ENCODE measurements at places on chromosomes 6 and 20.

DNA sequence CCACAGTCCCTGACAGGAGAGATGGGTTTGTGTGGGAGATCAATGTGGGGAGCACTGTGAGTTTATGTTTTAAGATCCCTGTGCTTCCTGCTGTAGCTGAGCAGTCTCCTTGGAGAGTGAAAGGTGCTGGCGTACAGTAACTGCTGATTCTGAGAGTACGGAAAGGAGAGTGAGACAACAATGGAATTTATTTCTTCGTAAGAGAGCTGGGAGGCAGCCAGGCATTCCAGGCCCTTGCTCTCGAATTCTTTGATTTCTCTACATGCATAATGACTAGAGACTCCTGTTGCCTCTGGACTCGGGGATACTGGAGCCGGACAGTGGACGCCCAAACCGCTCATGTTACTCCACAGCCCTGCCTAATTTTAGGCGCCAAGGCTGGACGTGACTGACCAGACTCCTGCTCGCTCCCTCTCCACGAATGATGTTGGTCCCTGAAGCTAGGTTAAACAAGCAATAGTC is 131.0 kb upstream of the PHACTR1 start:
- no peak for DNase-seq

DNA sequence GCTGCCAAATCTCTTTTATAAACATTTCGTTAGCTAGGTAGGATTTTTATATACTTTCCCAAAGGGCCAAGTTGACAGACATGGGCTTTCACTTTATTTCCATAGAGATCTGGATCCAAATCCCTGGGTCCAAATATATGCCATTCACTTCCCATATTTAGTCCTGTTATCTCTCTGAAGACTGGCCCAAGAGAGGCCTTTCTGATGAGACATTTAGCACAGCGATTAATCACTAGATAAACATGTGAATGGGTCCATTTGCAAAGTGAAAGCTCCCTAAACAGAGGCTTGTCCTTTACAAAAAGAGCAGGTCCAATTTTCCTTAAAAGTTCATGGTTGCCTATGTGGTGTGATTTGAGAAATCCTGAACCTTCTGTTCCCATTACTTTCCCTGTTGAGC is 132.6 kb downstream of the TRMT11 start:
- DNase-seq: no peak

GRCh38 chr20:5159928-5160327 is 33.1 kb downstream of the CDS2 start:
- DNase-seq: no peak

- no peak for DNase-seq
Observed at GRCh38 chr6:157108923-157109322, 214.4 kb downstream of the TMEM242 start.

- DNase-seq: no peak
Observed at GRCh38 chr20:59718071-59718470, 113.7 kb downstream of the PHACTR3 start.

- no peak for DNase-seq
Observed at GRCh38 chr6:156427345-156427744, 349.8 kb upstream of the ARID1B start.

DNA sequence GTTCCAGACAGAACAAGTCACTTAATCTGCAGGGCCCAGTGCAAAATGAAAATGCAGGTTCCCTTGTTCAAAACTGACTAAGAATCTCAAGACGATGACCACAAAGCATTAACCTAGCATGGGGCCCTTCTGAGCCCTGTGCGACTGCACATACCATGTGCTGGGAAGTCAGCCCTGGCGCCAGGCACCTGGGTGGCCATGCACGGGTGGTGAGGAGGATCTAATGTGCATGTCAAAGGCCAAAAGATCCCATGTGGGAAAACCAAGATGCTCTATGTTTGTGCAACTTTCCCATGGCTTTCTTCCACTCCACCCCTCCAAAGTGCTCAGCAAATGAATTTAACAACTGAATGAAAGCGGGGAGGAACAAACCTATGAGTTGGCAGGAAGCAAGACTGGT is 33.5 kb upstream of the NXT1 start:
- DNase-seq: no peak

- DNase-seq: no peak
Observed at GRCh38 chr20:18527836-18528235, 20.1 kb downstream of the SEC23B start.

- no peak for DNase-seq
Observed at GRCh38 chr6:1703923-1704322, 94.2 kb downstream of the FOXC1 start.

- DNase-seq: no peak
Observed at GRCh38 chr20:9490631-9491030, 23.8 kb upstream of the LAMP5 start.

DNA sequence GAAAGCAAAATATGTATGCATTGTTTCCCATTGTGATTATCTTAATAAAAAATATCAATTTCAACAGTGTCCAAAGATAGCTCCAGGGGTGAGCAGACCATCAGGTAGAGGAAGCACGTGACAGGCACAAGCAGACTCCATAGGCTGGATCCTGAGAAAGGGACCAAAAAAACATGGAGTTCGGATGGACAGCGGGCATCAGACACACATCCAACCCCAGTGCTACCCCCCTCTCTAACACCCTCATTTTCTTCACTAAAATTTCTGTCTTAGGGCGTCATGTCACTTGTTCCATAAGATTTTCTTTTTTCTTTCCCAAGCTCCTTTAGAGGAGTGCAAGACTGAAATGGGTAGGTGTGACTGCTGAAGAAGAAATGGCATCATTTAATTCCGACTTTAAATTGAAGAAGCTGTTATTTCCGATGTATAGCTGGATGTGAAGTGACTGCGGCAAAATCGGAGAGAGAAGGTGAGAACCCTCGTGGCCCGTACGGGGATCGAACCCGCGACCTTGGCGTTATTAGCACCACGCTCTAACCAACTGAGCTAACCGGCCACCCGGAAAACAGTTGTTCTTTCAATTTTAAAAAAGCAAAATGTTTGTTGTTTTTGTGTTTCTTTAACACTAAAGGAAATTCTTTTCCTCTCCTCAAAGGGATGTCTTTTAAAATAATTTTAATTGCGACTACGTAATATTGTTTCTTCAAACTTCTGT is 10.3 kb upstream of the PRSS16 start:
- DNase-seq: no peak

DNA sequence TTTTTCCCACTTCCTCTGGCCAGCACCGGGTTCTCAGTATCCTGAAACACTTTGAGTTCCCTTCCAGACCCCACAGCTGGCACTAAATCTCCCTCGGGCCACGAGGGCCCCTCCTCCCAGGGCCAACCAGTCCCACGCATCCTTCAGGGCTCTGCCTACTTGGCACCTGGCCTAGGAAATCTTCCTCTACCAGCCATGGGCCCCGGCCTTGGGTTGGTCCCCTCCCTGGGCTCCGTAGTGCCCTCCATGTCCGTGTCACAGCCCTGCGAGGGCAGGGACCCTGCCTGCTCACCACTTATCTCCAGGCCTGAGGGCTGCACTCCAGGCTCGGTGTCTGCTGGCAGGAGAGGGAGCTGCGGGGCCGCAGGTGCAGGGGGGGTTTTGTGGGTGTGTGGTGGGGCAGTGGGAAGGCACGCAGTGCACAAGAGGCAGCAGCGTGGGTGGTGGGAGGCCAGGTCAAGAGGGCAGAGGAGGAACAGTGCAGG is 48.8 kb upstream of the CDH22 start:
- no peak for DNase-seq

GRCh38 chr6:144912474-144912873 is 627.3 kb downstream of the UTRN start:
- no peak for DNase-seq

- no peak for DNase-seq
Observed at GRCh38 chr6:72624557-72625160, 2.8 kb downstream of the KCNQ5 start.

DNA sequence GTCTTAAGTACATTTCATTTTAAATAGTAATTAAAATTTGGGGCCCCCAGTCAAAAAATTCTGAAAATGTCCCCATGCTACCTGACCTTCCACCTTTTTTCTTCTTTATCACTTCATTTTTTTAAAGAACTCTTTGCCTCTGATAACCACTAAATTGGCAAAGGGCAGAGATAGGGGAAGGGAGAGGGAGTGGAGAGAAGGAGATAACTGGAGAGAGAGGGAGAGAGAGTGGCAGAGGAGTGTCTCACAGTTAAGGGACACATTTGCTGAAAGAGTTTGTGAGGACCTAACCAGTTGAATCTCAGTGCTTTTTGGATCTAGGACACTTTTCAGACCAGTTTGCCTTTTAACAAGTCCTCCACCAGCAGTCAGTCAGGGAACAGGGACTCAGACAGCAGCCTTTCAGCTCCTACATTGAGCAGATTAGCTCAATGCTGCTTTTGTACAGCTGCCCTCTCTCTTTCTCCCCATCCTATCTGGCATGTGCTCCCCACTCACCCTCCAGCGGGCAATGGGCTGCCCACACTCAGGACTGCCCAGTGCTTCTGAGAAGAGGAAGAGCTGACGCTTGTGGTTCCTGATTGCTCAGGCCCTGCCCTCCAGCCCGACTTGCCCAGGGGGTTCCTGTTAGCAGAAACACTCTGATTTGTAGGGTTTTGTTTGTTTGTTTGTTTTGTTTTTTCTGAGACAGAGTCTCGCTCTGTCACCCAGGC is 14.4 kb downstream of the ARMC2 start:
- DNase-seq: no peak

DNA sequence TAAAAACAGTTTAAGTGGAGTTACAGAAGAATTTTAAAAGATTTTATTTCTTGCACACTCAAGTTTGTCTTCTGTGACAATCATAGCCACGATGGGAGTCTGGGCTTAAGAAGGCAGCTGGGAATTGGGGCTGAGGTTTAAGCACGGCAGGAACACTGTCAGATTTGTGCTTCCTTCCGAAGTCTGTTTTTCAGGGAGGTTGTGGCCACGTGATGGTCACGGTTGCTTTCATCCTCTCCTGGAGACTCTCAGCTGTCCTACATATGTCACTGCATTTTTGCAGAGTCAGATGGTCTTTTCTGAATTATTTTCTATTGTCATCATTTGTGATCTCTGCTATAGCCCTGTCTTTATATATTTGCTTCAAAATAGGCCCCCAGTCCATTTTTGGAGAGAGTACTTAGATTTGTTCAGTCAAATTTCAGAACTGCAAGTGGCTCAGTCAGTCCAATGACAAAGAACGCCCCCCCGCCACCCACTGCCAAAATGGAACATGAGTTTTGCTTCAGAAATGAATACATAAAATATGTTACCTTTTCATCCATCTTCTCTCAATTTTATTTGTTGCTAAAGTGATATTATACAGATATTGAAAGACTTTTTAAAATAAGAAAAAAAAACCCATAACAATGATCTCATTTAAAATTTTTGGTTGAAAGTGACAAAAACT is 111.8 kb upstream of the ZFP64 start:
- peak; percentile 10 for DNase-seq

DNA sequence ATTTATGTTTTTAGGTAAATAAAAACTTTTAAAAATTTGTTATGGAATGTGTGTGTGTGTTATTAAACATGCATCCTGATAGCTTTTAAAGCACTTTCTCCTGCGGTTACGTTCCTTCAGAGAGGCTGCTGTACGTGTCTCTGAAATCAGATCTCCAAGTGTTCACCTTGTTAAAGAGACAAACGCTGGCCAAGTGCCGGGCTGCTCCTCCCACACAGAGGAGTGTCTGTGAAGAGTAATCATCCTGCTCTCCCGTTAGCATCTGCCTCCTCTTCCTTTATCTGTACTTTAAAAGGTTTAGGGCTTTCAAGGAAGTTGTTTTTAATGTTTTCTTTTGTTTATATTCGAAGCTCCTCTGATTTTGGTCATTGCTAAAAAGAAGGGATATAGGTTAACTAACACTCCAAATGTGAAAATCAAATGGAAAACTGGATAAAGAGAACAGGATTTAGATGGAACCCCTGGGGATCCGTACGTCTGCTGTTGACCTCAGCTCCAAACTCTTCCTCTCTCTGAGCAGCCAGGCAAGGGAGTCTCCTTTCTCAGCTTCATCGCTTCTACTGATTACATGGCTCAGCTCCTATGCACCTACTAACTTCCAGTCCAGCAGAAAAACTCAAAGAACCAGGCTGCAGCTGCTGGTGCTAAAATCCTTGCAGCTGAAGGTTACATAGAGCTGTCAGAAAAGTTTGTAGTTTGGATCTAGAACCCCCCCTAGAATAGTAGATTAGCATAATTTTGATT is 20.0 kb downstream of the IRF4 start:
- DNase-seq: no peak

- no peak for DNase-seq
Observed at GRCh38 chr20:32986331-32986966, 17.8 kb downstream of the SUN5 start.

DNA sequence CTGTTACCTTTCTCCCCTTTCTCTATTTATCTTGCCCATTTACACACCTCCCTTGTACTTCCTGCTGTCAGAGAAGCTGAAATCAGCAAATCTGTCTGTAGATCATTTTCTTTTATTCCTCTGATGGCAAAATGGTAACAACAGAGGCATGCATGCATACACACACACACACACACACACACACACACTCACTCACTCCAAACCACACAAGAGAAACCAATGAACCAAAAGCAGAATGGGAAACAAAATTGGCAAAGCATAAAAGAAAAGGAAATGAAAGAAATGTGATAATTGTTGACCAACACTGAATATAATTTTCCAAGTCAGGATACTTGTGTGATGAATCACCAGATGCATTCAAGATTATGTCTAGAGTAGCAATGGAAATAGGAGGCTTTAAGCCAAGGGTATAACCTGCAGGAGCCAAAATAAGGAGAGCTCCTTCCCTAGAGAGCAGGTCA is 172.4 kb downstream of the PLCB4 start:
- no peak for DNase-seq

- DNase-seq: no peak
Observed at GRCh38 chr6:8218861-8219260, 116.5 kb upstream of the EEF1E1 start.

DNA sequence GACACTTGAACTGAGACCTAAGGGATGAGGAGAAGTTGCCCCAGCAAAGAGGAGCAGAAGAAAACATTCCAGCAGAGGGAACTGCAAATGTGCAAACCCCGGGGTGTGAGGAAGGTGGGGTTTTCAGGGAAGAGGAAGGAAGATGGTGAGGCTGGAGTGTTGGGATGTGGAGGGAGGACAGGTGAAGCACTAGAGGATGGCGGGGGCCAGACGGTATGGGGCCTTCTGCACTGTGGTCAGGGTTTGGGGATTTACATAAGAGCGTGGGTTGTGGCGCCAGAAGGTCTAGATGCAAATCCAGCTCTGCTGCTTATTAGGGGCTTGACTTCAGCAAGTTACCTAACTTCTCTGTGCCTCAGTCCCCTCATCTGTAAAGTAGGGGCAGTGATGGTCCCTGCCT is 16.0 kb downstream of the DLGAP4 start:
- DNase-seq: no peak

- no peak for DNase-seq
Observed at GRCh38 chr20:53191957-53192356, 219.8 kb downstream of the TSHZ2 start.

- no peak for DNase-seq
Observed at GRCh38 chr6:113375950-113376846, 480.9 kb upstream of the MARCKS start.
